Left ventricle myocardium inferior (tissue), 1 donor: ENCODE measurements at places on chromosomes 4 and X. TPM values are rescaled to one million over a fixed set of nuclear protein-coding genes. Genes with fewer than 3 reads are reported as not detected.

DNA sequence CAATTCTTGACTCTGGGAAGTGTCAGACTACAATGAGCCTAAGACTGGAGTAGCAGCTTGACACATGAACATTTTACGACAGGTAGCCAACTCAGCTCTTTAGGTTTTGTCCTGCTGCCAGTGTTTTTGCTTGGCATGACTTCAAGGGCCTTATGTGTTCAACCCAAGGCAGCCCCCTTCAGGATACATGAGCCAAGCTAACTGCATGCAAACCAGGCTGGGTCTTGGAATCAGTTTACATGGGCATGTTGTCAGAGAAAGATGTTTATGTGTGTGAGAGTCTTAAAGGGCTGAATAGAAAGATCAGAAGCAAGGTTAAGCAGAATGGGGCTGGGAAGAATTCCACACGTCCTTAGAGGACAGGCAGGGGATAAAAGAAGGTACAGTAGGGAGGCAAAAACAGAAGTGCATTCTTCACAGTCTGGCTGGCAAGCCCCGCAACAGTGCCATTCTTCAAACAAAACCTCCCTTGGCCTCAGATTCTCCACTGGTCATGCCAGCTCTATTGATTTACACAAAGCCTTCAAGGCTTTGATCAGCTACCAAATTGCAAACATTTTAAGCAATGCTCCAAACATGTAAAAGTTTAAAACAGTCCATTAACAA, 97.3 kb downstream of the NKX6-1 start:
- no peaks in the 10 kb centered on the region for H3K4me1 ChIP-seq
- no peak overlapping the region for H3K4me3 ChIP-seq
- no peak for DNase-seq
- H3K27me3 ChIP-seq: no peaks in the 10 kb centered on the region
- no peaks in the 10 kb centered on the region for H3K36me3 ChIP-seq

GRCh38 chrX:120463241-120463640, 5.9 kb downstream of the LAMP2 start:
- H3K27me3 ChIP-seq: no peaks in the 10 kb centered on the region
- H3K4me1 ChIP-seq: peaks cover 61% of the 10 kb centered on the region
- H3K4me3 ChIP-seq: no peak overlapping the region
- no peaks in the 10 kb centered on the region for H3K36me3 ChIP-seq
- DNase-seq: no peak

- H3K27ac ChIP-seq: no peak overlapping the region
- H3K27me3 ChIP-seq: no peaks in the 10 kb centered on the region
- no peak for DNase-seq
- no peaks in the 10 kb centered on the region for H3K4me1 ChIP-seq
- H3K4me3 ChIP-seq: no peak overlapping the region
Measured at GRCh38 chr4:30696191-30696590, 24.0 kb upstream of the PCDH7 start.

DNA sequence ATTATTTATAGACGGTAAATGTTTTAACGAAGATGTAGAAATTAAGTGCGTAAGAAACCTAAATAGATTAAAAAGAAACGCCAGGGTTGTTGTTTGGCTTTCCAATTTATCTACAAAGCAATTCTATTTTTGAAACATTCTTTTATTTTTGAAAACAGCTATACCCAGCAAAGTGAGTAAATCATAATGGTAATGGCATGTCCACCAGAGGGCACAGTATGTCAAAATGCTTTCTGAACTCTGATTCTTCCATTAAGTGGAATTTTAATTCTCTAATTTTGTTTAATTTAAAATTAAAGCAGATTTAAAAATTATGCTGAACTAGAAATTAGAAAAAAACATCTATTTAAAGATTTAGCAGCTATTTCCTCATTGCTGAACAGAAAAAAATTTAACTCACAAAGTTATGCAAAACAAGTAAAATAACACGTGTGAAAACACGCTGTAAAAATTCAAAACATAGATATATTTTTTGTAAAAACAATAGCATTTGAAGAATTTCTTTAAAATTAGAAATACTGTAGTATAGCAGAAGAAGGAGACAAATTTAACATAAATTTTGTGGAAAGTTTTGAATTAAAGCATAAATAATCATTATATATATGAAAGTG, 26.5 kb downstream of the RASSF6 start:
- no peaks in the 10 kb centered on the region for H3K4me1 ChIP-seq
- H3K36me3 ChIP-seq: no peaks in the 10 kb centered on the region
- H3K4me3 ChIP-seq: no peak overlapping the region
- no peak overlapping the region for H3K27ac ChIP-seq
- H3K27me3 ChIP-seq: peaks cover 7% of the 10 kb centered on the region
- DNase-seq: no peak

DNA sequence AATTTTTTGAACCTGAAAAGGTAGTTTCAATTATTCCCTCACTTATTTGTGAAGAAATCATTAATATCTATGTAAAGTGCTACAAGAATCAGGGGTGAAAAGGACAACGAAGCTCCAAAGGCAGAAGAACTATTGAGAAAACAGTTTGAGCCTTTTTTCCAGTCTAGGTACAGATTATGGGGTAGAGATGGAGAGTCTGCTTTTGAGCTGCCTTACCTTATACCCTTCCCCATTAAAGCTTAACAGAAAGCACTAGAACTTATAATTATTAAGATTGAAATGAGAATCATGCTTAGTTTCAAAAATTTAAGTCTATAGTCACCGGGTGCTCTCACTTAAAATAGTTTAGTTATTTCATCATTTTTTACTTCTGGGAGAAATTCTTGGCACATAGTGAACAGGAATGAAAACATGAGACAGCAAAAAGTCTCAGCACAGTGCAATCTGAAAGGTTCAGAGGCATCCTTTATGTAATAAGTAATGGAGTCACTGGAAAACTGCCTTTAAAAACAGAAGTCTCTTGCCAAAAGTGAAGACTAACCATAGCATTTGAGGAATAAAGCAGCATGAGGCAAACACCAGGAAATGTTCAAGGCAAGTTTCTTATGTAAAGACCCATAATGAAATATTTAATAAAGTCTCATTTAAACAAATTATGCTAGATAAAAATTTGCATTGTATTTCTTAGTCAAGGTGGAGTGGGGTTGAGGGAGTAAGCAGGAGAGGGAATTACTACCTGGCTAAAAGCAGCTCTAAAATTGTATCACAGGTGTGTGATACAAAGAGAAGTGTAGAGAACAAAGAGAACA, 5.1 kb upstream of the DCLK2 start:
- no peaks in the 10 kb centered on the region for H3K27me3 ChIP-seq
- peaks cover 18% of the 10 kb centered on the region for H3K4me1 ChIP-seq
- no peak for DNase-seq
- H3K4me3 ChIP-seq: no peak overlapping the region

- DNase-seq: no peak
- no peaks in the 10 kb centered on the region for H3K4me1 ChIP-seq
- H3K27me3 ChIP-seq: no peaks in the 10 kb centered on the region
Measured at GRCh38 chr4:19309378-19309777, 942.3 kb upstream of the SLIT2 start.

DNA sequence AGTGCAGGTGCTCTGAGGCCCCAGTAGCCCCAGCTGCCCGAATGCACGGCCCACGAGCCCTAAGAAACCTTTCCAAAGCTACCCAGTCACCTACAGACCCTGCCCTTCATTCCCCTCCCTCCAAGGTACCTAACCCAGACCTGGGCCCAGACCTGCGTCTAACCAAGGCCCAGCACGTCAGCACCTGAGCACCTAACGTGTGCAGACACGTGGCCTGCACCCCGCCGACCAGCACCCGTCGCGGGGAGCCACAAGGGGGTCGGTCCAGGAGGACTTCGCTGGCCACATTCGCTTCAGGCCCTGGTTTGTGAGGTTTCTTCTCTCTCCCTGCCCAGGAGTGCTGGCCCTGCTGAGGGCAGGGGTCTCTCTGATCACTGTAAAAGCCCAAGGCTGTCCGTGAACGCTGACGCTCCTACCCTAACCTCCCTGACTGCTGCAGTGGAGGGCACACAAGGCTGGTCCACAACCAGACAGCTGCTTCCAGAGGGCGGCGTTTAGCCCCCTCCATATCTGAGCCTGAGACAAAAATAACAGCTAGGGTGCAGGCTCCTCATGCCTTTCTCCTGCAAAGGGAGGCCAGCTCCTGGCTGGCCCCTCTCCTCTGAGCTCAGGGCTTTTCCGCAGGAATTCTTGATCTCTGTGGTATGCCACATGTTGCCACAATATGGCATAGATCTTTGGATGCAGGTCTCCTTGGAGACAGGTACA, 31.8 kb downstream of the WDR1 start:
- H3K27ac ChIP-seq: peak overlapping the region; percentile 64
- peaks cover 99% of the 10 kb centered on the region for H3K36me3 ChIP-seq
- no peaks in the 10 kb centered on the region for H3K27me3 ChIP-seq

DNA sequence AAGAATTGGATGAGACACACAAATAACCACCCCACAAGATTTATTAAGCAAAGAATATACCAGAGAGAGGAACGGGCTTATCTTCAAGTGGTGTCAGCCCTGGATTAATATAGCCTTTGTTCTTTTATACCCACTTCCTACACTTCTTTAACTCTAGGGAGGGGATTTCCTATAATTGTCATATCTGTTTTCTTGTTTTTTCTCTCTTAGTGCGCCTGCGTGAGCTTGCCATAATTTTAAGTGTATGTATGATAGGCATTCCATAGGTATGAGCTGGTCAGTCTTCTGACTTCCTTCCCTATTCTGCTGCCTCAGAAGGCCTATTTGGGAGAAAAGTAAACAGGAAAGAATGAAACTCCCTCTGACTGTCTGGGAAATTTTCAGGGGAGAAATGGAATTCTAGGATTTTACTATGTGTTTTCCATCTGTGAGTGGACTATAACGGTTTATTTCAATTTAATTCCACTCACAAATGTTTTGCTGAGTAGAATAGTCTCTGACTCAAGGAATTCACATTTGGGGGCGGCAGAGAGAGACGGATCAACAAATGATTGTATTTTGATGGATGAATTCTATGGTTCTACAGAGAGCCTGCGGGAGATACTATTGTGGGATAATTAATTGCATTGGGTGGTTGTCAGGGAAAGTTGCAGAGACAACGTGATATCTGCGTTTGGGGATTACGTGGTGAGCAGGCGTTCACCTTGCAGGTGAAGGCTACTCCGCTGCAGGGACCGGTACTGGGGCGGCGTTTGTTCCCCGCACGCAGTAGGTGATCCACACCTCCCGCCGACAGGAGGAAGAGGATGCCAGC, 626 bp upstream of the CEP135 start:
- H3K27me3 ChIP-seq: no peaks in the 10 kb centered on the region
- H3K4me3 ChIP-seq: peak overlapping the region; percentile 87
- peaks cover 5% of the 10 kb centered on the region for H3K36me3 ChIP-seq
- peak overlapping the region; percentile 96 for H3K27ac ChIP-seq
- H3K4me1 ChIP-seq: peaks cover 27% of the 10 kb centered on the region

DNA sequence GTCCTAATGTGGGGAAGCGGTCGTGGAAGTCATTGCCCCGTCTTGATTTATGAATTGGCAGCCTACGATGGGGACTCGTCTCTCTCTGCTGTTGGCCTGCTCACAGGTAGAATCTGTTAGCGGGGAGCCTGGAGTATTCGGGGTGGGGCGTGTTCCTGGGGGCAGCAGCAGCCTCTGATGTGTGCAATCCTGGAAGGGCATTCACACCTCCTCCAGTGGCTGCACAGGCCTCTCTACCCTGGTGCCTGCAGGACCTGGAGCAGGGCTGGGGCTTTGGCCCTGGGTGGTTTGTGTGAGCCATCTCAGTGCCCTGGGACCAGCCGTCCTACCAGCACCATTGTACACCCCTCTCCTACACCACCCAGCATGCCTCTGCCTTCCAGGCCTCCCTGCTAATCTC, 340.9 kb downstream of the ARHGAP10 start:
- H3K4me3 ChIP-seq: no peak overlapping the region
- H3K27me3 ChIP-seq: no peaks in the 10 kb centered on the region
- DNase-seq: no peak
- peaks cover 63% of the 10 kb centered on the region for H3K4me1 ChIP-seq

DNA sequence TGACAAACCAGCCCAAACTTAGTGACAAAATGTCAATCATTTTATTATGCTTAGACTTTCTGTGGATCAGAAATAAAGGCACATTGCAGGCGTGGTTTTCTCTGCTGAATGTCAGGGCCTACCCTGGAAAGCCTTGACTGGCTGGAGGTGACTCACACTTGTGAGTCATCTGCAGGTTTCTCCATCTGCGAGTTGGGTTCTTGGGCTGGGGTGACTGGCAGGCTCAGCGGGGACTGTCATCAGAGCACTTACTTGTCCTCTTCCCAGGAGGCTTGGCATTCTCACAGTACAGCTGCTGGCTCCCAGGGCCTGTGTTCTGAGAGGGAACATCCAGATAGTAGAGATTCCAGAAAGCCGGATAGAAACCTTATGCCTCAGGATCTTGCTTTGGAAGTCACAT, 153.8 kb upstream of the AGA start:
- no peaks in the 10 kb centered on the region for H3K27me3 ChIP-seq
- H3K27ac ChIP-seq: no peak overlapping the region
- DNase-seq: no peak
- no peak overlapping the region for H3K4me3 ChIP-seq
- no peaks in the 10 kb centered on the region for H3K4me1 ChIP-seq

DNA sequence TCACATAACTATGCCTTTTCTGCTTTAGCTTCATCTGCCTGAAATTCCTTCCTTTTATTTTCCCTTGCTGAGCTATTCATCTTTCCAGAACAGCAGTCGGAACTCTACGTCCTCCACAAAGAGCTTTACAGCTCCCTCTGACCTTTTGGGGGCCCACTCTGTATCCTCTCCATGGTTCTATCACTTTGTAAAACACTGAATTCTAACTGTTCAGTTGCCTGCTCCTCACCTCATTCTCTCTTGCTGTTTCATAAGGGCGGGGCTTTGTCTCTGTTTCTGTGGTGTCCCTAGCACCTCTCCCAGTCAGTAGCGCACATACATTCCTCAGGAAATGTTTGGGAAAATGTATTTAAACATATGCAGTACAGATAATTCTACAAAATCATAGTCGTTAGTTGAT, 737.0 kb downstream of the RAB28 start:
- no peaks in the 10 kb centered on the region for H3K36me3 ChIP-seq
- no peak overlapping the region for H3K4me3 ChIP-seq
- H3K27ac ChIP-seq: no peak overlapping the region
- H3K4me1 ChIP-seq: no peaks in the 10 kb centered on the region
- H3K27me3 ChIP-seq: no peaks in the 10 kb centered on the region

Gene DUSP21
- total RNA-seq: not detected

Gene COL4A6
- 9.8 TPM for total RNA-seq

Gene WDFY3
- total RNA-seq: 48.7 TPM

Gene FGF5
- total RNA-seq: 1.2 TPM

Gene MTNR1A
- total RNA-seq: not detected

Gene IL15
- 2.2 TPM for total RNA-seq

Gene TMEM271
- not detected for total RNA-seq

Gene LAMP2
- 54.7 TPM for total RNA-seq

Gene WNK3
- total RNA-seq: 0.88 TPM

Gene TMEM187
- 6.4 TPM for total RNA-seq

Gene HELT
- not detected for total RNA-seq

Gene SYN1
- total RNA-seq: 13.9 TPM
